ENCODE measurements at places on chromosomes 11 and 22.

- DNase-seq = no peak
Observed at GRCh38 chr11:134504146-134504905, 92.3 kb upstream of the B3GAT1 start.

- DNase-seq = no peak
Observed at GRCh38 chr11:74452366-74452765, 15.0 kb downstream of the KCNE3 start.

DNA sequence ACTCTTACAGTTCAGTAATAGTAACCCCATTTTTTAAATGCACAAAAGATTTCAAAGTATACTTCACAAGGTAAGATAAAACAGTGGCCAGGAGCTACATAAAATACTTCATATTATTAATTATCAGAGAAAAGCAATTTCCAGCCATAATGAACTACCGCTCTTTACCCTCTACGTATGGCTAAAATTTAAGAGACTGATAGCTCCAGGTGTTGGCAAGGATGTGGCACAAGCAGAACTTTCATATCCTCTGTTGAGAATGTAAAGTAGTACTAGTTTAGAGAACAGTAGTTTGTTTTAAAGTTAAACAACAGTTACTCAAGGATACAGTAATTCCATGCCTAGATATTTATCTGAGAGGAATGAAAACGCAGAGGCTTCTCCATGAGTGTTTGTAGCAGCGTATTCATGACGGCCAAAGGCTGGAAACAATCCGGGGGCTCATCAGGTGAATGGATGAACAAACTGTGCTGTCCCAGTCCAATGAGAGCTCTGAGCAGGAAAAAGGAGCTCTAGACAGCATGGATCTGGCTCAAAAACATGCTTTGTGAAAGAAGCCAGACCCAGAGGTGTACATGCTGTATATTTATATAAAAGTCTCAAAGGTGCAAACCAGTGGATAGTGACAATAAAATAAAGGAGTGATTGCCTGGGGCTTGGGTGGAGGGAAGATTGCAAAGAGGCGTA is 85.5 kb downstream of the PACS1 start:
- no peak for DNase-seq

DNA sequence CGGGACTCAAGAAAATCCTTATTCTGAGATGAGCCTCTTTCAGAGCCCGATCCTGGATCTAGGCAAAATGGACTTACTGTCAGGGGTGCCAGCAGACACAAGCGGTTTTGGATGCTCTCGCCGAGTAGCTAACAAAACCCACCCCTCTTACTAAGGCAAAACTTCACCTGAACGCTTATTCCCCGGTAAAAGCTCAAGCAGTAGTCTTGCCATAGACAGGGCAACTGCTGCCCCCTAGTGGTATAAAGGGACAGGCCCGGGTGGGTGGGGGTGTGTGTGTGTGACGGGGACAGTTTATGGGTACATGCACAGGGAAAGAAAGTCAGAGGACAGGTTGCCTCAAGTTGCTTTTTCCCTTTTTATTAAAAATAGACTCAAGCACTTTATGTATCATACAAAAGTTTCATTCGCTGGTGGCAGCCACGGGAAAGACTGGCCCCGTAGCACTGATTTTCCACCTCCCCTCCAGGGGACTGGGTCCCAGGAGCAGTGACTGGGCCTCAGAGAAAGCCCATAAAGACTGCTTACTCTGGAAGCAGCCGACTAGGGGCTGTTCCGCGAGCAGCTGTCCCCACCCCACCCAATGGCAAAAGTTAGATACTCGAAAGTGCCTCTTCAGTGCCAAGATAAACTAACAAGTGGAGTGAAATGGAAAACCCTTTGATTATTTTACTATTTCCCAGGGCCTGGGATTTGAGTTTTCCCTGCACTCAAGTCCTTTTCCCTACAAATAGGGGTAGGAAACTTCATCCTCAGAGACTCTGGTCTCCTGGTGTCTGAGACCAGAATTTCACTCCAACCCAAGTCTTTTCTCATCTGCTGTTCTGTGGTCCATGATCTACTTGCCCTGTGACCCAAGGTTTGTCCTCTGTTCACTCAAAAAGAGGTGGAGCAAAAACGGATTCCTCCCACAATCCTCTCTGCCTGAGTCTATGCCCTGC is 4.7 kb downstream of the YPEL4 start:
- DNase-seq = peak; percentile 15

DNA sequence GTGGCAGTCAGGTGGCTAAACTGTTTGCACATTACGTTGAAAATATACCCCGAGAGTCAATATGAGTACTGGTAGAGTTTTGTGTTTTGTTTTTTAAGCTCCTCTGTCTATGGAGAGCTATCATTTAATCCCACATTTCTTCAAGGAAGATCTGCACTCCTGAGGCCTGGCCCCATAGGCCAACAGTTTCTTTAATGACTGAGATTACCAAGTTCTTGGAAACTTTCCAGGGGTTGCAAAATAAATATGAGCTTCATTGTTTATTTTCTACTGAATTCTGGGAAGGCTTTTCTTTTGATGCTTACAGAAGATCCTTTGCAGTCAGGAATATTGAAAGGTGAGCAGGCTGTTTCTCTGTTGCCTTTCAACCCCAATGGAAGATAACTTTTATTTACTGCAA is 452.0 kb downstream of the JRKL start:
- DNase-seq = no peak

DNA sequence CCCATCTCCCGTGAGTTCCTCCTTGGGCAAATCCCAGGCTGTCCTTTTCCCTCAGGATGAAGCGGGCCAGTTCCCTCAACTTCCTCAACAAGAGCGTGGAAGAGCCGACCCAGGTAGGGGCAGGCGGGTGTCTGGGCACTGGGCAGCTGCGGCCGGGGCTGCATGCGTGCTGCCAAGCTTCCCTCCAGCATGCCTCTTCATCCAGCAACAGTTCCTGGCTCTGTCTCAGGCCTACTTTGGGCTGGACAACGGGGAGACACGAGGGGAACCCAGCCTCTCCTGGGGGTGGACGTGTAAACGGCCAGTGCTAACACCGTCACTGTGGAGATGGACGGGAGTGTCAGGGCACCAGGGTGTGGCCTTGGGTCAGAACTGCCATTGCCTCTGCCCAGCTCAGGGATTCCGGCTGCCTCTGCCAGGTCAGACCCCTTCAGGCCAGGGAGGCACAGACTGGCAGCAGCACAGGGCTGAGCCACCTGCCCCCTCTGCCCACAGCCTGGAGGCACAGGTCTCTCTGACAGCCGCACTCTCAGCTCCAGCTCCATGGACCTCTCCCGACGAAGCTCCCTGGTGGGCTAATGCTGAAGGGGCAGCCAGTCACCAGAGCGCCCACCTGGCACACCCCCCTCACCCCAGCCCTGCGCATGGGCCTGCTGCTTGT is 1.9 kb upstream of the RAB1B start:
- DNase-seq = no peak

DNA sequence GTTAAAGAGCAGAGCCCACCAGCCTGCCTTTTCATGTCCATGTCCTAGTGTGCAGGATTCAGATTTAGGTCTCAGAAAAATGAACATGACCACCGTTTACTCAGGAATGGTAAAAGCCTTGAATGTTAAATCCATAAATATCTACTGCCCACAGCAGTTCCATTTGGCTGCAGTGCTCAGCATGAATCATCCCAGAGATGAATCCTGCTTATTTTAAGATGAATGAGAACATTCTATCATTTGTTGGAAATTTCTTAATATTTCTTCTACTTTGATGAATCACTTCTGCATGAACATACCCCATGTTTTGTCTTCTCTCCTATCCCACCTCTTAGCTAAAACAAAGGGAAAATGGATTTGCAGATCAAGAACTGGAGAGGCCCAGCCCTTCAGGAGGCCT is 47.5 kb upstream of the AQP11 start:
- DNase-seq = no peak

DNA sequence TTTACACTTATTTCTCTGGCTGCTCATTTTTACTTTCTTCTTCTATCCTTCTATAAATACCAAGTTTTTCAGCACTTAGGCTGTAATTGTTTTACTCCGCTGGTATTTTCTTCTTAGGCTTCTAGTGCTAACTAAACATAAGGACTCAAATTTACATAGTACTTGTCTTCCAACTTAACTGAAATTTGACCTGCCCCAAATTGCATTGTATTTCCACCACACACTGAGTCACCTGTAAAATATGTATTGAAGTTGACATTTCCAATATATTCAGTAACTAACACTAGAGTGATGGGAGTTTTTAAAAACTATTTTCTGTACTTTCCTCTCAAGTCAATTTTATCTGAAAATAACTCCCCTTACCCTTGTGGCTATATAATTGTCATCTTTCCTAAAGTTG is 1794.1 kb upstream of the RAG2 start:
- DNase-seq = no peak

DNA sequence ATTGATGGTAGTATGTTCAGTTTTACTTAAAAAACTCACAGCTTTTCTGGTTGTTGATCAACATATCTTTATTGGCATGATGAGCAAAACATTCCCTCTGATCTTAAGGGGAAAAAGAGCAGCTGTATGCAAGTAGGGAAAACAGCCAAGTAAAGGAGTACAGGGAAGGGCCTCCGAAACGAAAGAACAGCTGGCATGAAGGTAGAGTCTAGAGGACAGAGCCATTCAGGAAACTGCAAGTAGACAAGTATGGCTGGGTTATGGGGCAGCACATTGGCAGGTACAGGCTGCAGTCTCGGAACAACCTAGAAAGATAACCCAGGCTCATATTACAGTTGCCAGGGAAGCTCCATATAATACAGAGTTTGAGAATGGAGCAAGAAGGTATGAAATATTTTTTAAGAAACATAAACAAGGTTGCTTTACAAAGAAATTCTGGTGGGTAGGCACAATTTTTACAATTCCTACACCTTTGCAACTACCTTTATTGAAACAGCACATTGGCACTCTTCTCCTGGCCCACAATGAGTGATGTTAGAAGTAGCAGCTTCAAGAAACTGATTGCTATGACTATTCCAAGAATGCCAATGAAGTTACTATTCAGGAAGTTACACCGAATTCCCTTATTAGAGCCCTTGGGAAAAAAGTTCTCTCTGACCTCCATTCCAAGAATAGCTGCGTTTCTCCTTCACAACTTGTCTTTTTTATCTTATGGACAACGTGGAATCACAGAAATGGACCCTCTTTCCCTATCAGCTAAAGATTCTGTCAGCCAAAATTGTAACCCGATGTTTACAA is 45.2 kb downstream of the LGR4 start:
- DNase-seq = no peak

- no peak for DNase-seq
Observed at GRCh38 chr22:27420195-27420816, 381.2 kb downstream of the MN1 start.

DNA sequence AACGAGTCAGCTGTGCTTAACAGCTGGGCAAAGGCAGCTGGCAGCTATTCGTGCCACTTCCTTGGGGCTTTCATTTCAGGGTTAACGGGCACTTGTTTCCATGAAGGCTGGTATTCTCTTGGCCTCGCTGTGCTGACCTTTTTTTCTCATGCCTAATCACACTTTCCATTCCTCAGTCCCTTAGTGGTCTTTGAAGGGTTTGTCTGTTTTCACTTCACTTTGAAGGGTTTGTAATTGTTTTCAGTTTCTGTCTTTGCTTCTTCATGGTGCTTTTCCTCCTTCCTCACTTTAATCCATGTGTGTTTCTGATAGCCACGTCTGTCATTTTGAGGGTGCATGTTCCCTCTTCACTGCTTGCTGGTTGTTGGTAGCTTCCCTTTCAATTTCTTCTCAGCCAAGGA is 24.6 kb downstream of the PPIL2 start:
- no peak for DNase-seq

GRCh38 chr11:64619196-64619595 is 28.2 kb downstream of the SLC22A12 start:
- no peak for DNase-seq

DNA sequence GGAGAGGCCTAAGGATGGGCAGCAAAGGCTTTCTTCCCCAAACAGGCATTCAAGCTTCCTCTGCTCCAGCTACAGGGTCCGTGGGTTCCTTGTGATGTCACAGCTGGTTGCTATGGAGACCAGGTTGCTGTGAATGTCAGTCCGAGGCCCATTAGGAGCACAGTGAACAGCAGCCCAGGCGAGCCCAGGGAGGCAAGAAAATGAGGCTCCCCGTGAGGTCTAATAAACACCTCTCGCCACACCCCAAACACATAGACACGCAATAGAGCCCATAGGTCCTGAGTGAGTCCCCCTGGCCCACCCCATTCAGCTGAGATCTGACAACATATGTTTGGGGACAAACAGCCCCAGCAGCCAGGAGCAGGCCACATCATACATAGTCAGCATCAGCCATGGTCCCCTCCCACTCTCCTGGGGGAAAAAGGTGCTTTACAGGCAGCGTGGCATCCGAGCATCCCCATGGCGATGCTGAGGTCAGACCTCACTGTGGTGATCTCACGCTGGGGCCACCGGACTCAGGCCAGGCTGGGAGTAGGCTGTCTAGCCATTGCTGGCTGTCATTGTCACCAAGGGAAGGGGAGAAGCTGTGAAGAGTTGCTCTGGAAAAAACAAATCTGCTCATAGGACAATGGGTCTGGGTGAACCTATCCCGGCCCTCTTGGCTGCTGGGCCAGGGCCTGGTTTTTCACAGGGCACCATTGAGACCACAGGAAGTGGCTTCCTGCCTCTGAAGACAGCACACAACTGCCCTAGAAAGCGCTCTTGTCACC is 23.1 kb upstream of the TP53I11 start:
- no peak for DNase-seq

GRCh38 chr11:117145393-117145761 is 1.3 kb downstream of the PAFAH1B2 start:
- no peak for DNase-seq

DNA sequence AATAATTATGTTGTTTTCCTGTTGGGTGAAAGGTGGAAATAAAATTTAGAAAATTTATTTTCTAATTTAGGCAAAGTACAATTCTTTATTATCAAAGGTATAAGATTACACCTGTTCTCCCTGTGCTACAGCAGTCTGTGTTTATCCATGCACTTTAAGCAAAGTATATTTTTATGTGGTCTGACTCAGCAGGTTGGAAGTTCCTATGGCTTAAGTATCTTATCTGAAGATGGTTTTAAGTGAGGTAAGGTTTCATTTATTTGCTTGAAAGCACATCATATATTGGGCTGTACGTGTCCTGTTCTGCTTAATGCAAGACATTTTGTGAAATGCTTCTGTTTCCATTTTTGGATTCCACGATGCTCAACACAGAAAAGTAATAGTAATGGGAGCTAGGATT is 14.6 kb downstream of the PPME1 start:
- no peak for DNase-seq

DNA sequence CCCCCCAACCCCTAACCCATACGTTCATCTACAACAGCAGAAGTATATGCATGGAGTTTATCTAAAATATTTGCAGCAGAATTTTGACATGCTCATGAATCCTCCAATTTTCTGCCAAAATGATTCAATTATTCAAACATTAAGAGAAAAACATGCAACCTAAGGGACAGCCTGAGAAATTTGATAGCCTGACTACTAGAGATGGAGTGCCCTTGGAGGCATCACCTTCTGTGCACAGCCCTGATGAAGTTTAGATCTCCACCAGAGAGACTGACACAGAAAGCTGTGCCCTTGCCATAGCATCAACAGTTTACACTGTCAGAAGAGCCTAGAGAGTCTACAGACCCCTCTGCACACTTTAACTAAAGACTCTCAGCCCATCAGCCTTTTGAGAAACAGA is 217.7 kb downstream of the LUZP2 start:
- no peak for DNase-seq

GRCh38 chr11:114180301-114181055 is 115.7 kb upstream of the NNMT start:
- peak; percentile 52 for DNase-seq

Data from hypothalamus (tissue), 51 donors.